ENCODE measurements at places on chromosomes 16 and 17. TPM values are rescaled to one million over a fixed set of nuclear protein-coding genes. Genes with fewer than 3 reads are reported as not detected.
A peak's percentile ranks its signal among the peaks of the same experiment; 100 is the strongest.

The DNAH9 gene
- total RNA-seq, result not detected

The SOX9 gene
- total RNA-seq, result 33.8 TPM

The MYL11 gene
- total RNA-seq, result not detected

The DRC7 gene
- total RNA-seq, result not detected

The DHRS7C gene
- not detected for total RNA-seq

The CCDC144A gene
- total RNA-seq, result 1.2 TPM

The HBA2 gene
- 1.4 TPM for total RNA-seq

- no peak overlapping the region for H3K27ac ChIP-seq
- DNase-seq, result no peak
- no peaks in the 10 kb centered on the region for H3K36me3 ChIP-seq
- peaks cover 2% of the 10 kb centered on the region for H3K4me1 ChIP-seq
- no peak overlapping the region for H3K4me3 ChIP-seq
- peaks cover 7% of the 10 kb centered on the region for H3K27me3 ChIP-seq
Measured at GRCh38 chr17:39822051-39822451, 42.1 kb downstream of the IKZF3 start.

DNA sequence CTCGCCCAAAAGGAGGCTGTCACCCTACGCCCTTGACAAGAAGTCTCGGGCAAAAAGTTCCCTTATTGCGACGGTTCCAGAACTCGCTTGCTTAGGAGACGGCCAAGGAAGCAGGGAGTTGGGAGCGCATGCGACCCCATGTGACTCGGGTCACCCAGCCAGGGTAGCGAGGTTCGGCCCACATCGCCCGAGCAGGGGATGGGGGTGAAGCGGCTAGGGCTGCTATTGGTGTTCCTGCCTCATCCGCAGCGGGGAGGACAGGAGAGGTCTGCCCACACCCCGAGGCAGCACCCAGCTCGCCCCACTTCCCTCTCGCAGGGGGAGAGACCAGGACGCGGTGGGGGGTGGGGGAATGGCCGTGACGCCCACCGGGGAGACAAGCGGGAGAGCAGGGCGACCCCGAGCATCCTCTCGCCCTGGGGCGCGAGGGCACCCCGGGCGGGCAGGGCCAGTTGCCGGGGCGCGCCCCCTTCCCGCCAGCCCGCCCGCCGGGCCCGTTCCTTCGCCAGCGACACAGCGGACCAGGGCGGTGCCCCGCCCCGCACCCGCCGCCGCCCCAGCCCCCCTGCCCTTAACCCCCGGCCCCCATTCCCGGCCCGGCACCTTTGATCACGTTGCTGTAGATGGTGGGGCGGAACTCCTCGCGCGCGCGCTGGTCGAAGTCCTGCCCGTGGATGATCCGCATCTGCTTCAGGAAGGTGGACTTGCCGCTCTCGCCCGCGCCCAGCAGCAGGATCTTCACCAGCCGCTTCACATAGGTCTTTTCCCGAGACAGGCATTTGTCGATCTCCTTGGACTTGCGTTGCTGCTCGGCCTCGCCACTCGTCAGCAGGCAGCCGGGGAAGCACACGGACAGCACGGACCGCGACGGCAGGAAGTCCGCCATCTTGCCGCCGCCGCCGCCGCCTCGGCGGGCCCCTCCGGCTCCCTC is 567 bp downstream of the GNA13 start:
- DNase-seq, result peak; percentile 50
- peaks cover 13% of the 10 kb centered on the region for H3K36me3 ChIP-seq
- no peaks in the 10 kb centered on the region for H3K27me3 ChIP-seq
- peaks cover 12% of the 10 kb centered on the region for H3K4me1 ChIP-seq
- H3K27ac ChIP-seq, result peak overlapping the region; percentile 95

- H3K27me3 ChIP-seq, result no peaks in the 10 kb centered on the region
- H3K36me3 ChIP-seq, result no peaks in the 10 kb centered on the region
- peak overlapping the region; percentile 90 for H3K27ac ChIP-seq
Measured at GRCh38 chr16:77585379-77586251, 136.7 kb upstream of the NUDT7 start.

DNA sequence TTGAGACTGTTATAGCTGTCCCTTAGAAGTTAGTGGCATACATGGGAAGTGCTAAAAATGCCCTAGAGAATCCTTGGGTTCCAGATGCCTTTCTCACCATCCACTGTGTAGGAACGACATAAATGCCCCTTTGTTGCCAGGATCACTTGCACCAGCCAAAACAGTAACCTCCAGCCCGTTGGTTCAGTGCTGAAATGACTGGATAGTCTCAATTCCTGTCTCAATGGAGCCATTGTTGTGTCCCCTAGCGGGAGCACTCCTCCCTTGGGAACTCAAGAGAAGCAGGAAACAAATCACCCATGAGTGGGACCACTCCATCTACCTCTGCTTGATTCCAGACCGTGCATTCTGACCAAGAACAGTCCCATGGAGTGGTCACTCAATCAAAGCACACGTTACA is 23.1 kb downstream of the MPHOSPH6 start:
- no peaks in the 10 kb centered on the region for H3K4me1 ChIP-seq
- no peak overlapping the region for H3K4me3 ChIP-seq

DNA sequence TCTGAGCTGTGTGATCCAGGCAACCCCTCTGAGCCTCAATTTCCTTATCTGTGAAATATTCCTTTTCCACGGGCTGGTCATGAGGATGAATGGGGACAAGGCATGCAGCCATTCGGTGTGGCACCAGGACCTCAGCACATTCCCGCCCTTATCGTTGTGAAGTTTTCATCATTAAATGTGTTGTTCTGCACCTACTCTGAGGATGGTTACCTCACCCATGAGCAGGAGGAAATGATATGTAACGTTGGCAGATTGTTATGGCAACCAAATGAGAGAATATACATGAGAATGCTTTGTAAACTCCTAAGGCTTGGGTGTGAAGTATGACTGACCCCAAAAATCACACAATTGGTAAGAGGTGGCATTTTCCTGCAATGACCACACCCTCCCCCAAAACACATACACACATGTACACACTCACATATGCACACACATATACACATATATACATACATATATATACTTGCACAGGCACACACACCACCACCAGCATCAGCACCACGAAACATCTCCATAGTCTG is 39.5 kb downstream of the SMARCE1 start:
- H3K27ac ChIP-seq, result no peak overlapping the region
- H3K36me3 ChIP-seq, result no peaks in the 10 kb centered on the region
- H3K4me3 ChIP-seq, result no peak overlapping the region

DNA sequence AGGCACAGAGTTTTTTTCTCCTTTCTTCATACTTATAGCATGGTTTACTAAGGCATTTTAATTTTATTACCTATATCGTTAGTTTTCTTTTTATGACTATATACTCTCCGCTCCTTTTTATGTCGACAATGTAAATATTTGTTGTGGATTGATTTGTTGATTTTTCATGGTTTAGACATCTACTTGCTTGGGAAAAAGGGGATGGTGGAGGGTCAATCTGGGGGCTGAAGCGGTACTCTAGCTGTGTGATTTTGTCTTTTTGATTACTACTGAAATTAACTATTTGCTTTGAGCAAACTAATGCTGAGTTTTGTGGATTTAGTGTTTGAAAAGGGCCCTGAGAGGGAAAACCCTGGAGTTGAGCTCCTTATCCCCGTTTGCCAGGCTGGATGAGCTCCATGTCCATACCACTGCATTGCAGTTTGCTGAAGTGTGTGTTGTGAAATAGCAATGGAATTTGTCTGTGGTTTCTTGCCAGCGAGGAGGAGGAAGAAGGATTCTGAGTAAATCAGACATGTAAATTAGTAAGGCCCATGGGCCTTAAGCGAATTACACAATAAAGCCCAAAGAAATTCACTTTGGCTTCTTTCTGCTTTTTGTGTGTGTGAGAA is 72.0 kb downstream of the FTO start:
- peaks cover 8% of the 10 kb centered on the region for H3K27me3 ChIP-seq
- H3K36me3 ChIP-seq, result no peaks in the 10 kb centered on the region
- peak overlapping the region; percentile 55 for H3K27ac ChIP-seq
- no peak overlapping the region for H3K4me3 ChIP-seq

DNA sequence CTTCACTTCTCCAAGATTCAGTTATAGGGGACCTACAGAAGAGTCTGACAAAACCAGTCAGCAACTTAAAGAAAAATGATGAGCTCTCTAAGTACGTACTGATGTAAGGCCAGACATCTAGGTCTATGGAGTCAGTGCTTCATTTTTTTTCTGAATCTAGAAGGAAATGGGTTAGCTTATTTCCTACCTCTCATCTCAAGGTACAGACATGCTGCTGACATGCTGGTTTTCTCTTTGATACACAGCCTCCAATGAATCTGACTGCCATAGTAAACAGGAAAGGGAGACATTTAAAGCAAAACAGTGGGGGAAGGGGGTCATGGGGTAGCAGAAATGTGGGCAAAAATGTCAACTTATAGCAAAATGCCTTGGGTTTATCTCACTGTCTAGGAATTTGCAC is 16.4 kb downstream of the CDR2 start:
- peaks cover 24% of the 10 kb centered on the region for H3K36me3 ChIP-seq
- DNase-seq, result no peak
- H3K4me3 ChIP-seq, result no peak overlapping the region
- peaks cover 25% of the 10 kb centered on the region for H3K4me1 ChIP-seq

DNA sequence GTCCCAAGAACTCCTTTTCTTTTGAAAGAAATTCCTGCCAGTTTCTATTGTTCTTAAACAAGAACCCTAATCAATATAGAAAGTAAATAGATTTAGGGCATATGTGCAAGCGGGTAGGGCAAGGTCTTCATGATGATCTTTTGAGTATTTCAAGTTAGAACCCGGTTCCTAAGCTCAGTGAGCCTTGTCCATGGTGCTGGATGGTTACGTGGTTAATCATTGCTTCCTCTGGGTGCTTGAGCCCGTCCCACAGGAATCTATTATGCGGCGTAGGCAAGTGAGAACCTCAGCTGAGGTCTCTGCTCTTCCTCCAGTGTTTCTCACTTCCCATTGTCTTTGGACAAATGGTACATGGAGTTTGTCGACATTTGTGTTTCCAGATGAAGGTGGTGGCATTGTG is 580.8 kb upstream of the EEF2KMT start:
- no peaks in the 10 kb centered on the region for H3K27me3 ChIP-seq
- no peaks in the 10 kb centered on the region for H3K36me3 ChIP-seq
- H3K27ac ChIP-seq, result no peak overlapping the region
- H3K4me3 ChIP-seq, result no peak overlapping the region

DNA sequence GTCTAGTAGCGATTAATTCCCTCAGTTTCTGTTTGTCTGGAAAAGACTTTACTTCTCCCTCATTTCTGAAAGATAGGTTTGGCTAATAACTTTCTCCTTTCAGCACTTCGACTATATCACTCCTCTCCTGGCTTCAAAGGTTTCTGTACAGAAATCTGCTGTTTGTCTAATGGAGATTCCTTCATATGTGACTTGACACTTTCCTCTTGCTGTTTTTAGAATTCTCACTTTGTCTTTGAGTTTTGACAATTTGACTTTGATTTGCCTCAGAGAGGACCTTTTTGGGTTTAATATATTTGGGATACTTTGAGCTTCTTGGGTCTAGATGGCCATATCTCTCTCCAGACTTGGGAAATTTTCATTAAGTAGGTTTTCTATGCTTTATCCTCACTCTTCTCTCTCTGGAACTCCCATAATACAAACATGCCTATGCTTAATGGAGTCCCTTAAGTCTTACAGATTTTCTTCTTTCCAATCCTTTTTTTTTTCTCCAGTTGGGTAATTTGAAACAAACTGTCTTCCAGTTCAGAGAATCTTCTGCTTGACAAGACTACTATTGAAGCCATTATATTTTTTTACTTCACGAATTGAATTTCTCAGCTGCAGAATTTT is 7.8 kb upstream of the PRSS21 start:
- H3K27me3 ChIP-seq, result peaks cover 24% of the 10 kb centered on the region
- DNase-seq, result no peak
- H3K4me3 ChIP-seq, result no peak overlapping the region

DNA sequence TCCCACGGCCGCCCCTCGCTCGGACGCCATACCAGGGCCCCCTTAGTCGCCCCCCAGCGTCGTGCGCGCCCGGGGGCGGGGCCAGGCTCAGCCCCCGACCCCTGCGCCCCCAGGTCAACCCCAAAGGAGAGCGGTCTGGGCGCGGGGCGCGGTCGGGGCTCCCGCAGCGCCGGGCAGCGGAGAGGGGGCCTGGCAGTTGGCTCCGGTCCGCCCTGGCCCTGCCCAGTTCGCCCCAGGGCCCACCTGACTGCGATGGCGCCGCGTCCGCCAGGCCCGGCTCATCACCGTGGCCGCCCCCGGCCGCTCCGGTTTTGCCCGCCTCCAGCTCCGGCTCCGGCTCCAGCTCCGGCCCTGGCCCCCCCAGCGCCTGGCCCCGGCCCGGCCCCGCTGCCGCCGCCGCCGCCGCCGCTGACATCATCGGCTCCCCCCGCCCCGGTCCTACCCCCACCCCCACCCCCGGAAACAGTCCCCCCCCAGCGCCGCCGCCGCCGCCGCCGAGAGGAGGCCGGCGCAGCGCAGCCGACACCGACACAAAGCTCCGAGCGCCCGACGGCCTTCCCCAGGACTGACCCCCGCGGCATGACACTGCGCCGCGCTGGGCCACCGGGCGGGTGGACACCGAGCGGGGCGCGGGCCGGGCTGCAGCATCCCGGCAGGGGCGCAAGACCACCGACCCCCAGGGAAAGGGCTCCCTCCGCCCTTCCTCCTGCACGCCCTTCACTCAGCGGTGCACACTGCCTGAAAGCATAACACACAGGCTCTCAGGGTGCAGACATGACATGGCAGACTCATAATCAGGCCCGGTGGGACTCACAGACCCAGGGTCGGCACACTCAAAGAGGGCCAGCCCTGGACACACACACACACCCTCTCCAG is at the start of gene ZBTB4:
TSS of gene ZBTB4 (minus strand) at position 419 of the 876 bp plus-strand sequence. CDS start 12,830 bp downstream, outside the sequence.
- H3K4me1 ChIP-seq, result peaks cover 44% of the 10 kb centered on the region
- DNase-seq, result peak; percentile 44
- no peaks in the 10 kb centered on the region for H3K36me3 ChIP-seq

DNA sequence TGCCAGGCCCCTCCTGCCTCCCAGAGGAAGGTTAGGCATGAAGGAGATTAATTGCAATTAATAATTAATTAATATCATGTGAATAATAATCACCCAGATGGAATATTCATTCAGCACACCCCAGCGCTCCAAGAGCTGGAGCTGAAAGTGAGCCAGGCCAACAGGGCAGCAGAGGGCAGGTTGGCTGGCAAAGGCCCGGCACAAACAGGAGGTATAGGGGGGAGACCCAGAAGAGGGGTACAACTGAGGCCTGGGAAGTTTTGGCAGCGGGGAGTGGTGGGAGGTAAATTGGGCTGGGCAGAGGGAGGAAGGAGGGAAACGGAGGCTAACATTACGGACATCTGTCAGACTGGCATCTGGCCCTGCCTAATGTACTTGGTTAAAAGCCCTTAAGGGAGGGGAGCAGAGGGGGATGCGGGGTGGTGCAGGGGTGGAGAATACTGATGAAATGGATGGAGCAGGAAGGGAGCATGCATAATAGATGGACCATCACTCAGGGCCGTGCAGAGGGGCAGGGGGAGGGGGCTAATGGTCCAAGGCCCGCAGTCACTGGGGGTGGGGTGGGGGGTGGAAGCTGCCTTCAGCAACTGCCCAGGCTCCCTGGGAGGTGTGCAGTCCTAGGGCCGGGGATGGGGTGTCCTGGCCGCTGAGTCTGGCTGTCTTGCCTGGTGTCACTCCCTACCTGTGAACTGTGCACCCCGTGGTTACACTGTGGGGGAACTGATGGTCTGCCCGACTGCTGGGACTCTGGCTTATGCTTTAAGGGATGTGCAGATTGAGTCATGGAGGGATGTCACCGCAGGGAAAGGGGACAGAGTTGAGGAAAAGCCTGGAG is 1.9 kb downstream of the ADAM11 start:
- H3K27ac ChIP-seq, result no peak overlapping the region
- H3K27me3 ChIP-seq, result peaks cover 11% of the 10 kb centered on the region
- no peaks in the 10 kb centered on the region for H3K4me1 ChIP-seq
- no peak overlapping the region for H3K4me3 ChIP-seq
- DNase-seq, result no peak
- H3K36me3 ChIP-seq, result no peaks in the 10 kb centered on the region

GRCh38 chr16:89583895-89584644 is 8.5 kb downstream of the CPNE7 start:
- H3K36me3 ChIP-seq, result no peaks in the 10 kb centered on the region
- no peak for DNase-seq
- H3K27ac ChIP-seq, result no peak overlapping the region
- H3K4me1 ChIP-seq, result peaks cover 17% of the 10 kb centered on the region

Measured in astrocyte (in vitro differentiated cells and primary cell).